ENCODE measurements at places on chromosomes 11 and 22.

DNA sequence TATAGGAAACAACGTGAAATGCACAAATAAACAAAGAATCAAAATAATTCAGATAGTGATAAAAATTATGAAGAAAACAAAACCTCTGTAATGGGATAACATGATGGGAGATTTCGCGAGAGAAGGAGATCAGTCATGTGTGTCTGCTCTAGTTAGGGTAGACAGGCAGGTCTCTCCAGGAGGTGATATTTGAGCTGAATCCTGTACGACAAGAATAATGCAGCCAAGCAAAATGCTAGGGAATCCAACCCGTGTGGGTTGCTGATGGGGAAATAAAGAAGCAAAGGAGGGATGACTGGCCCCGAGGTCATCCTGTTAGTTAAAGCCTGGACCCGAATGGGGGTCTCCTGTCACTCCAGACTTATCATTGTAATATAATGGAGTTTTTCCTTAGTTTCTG, 16.0 kb downstream of the MAML2 start:
- no peak for DNase-seq

DNA sequence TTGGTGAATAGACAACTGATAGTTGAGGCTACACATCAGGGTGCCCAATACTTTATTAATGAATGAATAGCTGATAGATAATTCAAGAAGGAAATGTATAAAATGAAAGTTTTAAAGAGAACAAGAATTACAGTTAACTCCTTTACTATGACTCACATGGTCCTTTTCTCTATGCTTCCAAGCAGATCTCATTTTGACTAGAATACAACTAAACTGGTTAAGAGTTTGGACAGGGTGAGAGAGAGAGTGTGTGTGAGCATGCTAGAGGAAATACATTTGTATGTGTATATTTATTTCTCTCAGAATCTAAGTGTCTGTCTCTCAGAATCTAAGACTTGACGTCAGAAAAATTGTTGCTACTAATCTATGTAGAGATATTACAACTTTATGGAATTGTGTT, 66.7 kb downstream of the SIK2 start:
- no peak for DNase-seq

DNA sequence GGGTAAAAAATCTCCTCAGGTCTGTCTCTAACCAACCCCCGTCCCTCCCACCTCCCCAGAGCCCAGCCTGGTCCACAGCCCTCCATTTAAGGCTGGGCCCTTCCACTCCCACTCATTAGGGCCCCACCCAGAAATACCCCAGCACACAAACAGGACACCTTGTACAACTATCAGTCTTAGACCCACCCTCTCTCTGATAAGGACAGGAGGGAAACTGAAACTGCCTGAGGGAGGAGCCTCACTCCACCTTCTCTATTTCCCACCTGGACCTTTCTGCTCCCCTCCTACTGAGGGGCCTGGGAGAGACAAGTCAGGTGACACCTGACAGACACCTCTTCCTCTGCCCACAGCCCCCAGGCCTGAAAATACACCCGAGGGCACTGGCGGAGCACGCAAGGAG, 90.2 kb downstream of the PLEKHA7 start:
- no peak for DNase-seq

DNA sequence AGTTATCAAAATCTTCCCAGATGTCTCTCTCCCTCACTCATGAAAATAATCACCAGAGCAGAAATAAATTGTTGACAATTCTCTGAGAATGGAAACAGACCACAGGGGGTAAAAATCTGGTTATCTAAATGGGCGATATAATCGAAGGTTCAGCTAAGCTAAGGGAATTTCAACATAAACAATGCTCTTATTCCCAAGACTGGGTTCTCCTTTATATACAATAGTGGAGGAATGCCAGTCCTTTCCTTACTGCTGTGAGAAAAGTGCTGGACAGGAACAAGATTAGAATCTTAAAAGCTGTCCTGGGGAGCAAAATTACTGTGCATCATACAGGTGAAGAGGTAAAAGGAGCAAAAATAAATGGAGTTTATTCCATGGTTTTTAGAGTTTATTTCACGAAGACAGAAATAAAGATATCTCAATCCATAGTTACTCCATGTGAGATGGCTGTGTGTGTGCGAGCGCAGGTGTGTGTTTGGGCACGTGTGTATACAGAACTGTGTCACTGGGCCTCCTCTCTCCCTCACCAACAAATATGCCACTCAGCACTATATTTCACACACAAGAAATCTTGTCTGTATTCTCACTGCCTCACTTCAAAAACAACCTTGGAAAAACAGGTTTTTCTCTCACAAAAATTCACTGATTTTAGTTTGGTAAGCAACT, 385.6 kb downstream of the DCDC1 start:
- DNase-seq = no peak

- no peak for DNase-seq
Observed at GRCh38 chr11:86313793-86314192, 11.8 kb downstream of the HIKESHI start.

- no peak for DNase-seq
Observed at GRCh38 chr11:62401356-62401755, 17.5 kb upstream of the SCGB1A1 start.

GRCh38 chr22:46450931-46451561, 86.4 kb downstream of the CELSR1 start:
- no peak for DNase-seq

- no peak for DNase-seq
Observed at GRCh38 chr22:37218771-37219411, 6.6 kb upstream of the SSTR3 start.

GRCh38 chr11:113241636-113242054, 72.7 kb upstream of the TTC12 start:
- no peak for DNase-seq

DNA sequence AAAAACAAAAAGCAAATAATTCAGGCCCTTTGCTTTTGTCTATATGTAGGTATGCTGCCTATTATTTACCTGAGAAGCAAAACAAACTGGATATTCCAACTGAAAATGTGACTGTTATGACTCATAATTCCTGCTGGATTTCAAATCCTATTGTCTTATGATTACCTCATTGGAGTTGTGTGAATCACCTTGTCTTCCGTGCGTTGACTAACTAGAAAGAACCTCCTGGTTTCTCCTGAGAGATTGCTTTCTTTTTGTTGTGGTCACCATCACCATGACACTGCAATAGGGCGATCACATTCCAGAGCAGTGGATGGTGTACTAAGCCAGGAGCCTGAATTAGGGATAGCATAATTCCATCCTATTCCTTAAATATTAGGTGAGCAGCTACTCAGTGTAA, 23.0 kb upstream of the EXPH5 start:
- no peak for DNase-seq

- no peak for DNase-seq
Observed at GRCh38 chr11:125871391-125872137, 15.9 kb upstream of the HYLS1 start.

DNA sequence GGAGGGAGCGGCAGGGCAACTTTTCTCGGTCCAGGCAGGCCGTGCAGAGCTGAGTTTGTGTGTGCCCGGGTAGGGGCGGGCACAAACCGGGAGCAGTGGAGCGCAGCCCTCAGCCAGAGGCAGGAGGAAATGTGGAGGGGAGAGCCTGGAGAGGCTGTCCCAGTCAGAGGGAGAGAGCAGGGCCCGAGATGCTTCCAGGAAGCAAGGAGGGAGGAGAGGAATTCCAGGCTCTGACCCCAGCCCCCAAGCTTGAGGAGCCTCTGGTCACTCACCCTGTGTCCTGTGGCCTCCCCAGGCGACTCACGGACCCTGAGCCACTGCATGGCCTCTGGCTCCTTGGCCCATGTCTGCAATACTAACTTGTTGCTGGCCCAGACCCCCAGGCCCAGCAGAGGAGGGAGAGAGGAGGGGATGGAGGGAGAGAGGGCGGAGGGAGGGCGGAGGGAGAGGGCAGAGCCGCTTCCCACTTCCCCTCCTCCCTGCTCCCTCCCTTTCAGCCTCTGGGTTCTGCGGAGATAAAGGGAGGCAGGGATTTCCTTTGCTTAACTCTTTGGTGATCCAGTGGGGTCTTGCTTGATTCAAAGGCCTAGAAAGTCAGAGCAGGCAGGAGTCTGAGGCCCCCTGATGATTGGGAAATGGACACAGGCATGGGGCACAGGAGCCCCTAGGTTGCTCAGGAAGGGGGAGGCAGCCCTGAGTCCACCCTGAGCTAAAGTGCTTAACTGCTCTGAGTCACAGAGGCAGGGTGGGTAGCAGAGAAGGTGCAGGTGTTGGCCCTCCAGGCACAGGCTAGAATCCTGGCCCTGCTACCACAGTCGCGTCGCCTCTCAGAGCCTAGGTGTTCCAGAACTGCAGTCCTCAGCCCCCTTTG, at the start of gene C1QTNF6:
Gene C1QTNF6 (minus strand): TSS at position 357 of the 871 bp plus-strand sequence. CDS start 34 bp downstream, at position 323.
- DNase-seq = peak; percentile 82

GRCh38 chr11:70371241-70371640, 27.1 kb upstream of the CTTN start:
- no peak for DNase-seq

DNA sequence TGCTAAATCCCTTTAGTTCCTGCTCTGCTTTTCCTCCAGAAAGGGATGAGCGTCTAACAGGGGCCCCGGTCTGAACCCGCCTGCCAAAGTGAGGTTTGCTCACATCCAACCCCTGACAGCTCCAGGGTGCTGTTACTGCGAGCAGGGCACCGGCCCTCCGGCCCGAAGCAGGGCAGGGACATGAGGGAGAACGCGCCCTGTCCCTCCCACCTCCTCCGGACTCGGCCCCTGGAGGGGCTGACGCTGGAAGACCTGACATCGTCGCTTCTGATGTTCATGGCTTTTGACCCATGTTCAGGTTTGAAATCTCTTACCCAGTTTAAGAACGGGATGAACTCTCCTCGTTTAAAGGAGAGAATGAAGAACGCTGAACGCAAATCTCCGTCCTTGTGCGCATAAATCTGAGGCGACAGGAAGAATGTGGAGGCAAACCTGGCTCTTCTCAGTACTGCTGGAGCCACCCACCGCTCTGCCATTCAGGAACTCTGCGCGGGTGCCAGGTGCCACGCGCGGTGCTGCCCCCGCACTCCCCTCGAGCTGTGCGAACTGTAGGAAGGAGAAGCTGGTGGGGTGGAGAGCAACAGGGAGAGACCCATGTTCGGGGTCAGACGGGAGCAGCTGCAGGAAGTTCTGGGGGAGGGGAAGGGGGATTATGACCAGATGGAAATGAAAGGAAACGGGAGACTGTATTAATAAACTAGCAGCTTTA, 826 bp upstream of the EEF1G start:
- no peak for DNase-seq

DNA sequence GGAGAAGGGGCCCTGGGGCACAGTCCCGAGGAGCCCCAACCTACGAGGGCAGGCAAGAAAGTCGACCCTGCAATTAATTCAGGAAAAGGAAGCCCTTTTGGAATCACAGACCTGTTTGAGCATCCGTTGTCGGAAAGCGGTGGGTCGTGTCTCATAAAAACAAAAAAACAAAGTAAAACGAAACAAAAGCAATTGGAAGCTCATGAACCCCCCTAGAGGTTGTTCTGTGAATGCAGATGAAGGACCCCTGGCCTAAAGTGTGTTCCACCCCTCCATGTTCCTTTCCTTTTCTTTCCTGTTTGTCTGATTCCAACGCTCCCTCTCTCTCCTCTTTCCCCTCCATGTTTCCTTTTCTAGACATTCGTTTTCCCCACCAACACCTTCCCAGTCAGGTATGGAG, 203.7 kb downstream of the GRIK4 start:
- DNase-seq = peak; percentile 25

DNA sequence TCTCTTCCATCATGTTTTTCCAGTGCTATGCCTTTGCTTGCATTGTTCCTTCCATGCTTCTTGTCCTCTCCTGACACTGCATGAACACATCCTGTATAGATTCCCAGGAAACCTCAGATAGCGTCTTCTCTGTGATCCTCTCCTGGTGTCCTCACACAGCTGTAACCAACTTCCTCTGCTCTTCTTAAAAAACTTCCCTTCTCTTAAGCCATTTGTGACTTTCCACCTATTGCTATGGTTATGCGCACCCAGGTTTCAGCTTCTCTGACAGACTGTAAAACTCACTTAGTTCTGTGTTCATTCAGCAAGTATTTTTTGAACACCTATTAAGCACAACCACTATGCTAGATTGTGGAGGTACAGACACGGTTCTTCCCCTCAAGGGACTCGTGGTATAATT, 5.1 kb upstream of the APLP2 start:
- DNase-seq = no peak

GRCh38 chr11:62804310-62805075, 747 bp downstream of the NXF1 start:
- DNase-seq = no peak

DNA sequence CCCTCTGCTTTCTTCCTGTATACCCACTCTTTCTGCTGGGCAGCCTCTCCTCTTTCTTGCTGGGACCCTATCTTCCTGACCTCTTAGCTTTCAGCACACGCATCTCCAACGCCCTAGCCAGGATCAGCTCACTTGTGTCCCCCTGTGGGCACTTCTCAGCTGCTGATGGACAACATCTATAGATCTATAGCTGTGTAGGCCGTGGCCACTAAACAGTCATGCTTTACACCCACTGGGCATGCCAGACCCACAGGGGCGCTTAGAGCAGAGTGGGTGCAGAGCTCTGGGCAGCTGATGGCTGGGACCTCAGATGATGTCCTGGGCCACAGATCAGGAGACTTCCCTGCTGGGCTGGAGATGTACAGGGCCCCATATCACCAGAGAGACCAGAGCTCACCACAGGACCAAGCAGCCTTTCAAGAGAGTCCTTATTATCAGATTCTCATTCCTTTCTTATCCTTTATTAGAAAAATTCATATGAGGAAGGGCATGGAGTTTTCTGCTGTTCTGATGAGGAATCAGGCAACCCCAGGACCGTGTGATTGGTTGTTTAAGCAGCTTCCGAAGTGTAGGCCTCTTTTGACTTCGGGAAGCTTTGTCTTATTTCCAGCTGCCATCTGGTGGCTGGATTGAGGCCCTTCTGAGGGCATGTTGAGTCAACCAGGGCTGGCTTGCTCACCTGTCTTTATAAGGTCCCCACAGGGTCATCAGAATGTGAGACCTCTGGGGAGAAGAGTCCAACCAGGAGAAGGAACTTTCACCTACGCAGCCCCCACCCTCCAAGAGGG, 60.5 kb downstream of the OSBP2 start:
- DNase-seq = peak; percentile 47

- no peak for DNase-seq
Observed at GRCh38 chr11:134571301-134571700, 159.3 kb upstream of the B3GAT1 start.

DNA sequence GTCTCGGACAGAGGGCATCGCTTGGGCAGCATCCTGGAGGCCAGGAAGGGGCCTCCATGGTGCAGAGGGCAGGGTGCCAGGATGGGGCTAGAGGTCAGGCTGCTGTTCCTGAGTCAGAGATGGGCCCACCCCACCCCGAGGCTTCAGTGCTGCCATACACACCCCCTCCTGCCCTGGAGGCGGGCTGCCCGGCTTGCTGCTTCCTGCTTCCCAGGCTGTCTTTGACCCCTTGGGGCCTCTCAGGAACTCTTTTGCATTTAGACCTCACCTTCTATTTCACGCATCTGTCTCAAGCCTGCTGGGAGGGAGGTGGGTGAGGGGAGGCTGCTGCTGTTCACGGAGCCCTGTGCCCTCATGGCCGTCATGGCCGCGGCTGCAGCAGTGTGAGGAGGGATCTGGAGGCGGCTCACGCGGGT, 6.6 kb upstream of the GRAMD4 start:
- no peak for DNase-seq

- DNase-seq = no peak
Observed at GRCh38 chr11:93084727-93085505, 112.9 kb downstream of the SLC36A4 start.

Data from iPS DF 19.7 (cell line).